ENCODE measurements at places on chromosomes 4 and X.

DNA sequence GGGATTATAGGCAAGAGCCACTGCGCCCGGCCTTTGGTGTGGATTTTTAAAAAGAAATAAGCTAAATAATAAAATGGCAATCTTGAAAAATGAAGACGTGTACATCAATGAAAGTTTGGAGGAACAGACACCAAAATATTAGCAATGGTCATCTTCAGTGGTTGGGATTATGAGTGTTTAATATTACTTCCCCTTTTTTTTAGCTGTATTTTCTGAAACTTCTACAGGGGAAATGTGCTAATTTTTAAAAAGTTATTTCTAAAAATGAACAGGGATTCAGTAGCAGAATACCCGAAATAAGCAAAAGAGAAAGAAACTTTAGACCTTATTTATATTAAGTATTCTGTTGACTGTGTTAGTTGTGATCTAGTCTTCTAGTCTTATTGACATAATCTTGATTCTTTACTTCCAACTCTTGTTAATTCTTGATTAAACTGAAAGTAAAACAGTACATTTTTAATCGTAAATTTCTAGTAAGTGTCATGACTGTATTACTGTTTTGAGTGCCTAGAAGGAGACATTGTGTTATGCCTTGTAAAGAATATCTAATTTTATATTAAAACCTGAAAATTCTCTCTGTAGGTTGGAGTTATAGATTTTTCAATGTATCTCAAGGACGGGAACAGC is 51.3 kb downstream of the RUFY3 start:
- no peak for DNase-seq

DNA sequence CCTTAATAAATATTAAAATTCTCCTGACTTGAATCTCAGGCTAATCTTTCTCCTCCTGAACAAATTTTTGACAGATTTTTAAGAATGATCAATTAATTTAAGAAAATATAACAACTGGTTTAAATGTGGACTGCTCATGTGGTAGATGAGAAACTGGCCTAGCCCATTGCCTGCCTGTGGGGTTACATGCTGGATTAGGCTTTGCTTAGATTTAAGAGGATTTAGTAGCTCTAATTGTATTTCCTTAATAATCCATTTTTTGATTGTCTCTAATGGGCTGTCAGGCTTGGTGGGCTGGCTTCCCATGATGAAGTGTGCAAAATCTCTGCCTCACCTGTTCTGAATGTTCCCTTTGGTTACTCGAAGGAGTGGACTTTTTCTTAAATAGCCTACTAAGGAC is 27.8 kb upstream of the LIMCH1 start:
- DNase-seq, result no peak

DNA sequence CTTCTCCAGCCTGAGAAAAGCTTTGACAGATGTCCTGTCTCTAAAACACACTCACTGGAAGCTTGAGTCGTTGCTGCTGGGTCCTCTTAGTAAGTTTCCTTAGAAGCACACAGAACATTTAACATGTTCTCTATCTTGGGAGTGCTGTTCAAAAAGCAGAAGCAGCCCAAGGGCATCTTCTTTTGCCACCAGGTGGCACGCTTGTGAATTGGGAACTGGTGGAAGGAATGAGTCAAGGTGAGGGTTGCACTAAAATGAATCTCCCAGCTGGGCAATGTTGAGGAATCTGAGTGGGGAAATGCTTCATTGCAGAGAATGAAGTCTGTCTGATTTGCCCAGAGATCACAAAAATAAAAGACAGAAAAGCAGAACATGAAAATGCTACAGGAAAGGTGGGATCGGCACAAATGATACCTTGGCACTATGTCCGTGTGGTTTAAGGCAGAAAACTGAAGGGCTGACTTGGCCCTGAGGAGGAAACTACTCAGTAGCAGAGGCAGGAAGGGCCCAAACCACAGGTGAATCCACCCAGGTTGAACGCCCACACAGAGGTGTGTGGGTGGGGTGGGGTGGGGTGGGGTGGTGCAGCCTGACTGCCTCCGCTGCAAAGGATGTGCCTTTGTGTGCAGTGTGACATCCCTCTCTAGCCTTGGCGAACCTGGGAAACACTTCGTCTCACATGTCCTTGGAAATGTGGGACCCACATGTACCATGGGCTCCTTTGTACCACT is 26.0 kb downstream of the KIT start:
- DNase-seq, result peak; percentile 32

DNA sequence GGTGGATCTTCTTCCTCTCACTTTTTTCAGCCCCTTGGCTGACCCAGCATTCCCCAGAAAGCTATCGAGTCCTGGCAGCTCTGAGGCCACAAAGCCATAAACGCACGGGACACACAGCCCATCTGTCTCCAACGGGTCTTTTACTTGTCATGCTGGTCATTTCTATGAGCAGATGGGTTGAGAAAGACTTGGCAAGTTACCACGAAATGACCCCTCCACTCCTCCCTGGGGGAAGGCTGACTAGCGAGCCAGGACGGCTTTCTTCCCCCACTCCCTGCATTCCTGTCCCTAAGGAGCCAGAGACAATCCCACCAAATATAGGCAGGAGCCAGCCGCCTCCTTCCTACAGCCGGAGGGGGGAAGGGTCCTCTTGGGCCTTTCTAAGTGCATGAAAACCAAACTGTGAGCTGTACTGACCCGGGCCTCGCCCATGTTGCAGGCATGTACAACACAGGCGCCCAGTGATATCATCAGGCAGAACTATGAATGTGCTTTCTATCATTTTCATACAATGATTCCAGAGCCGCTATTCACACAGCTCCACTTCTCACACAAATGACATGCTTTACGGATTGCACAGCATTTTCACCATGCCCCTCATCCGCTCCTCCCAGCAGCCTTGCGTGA is 28.6 kb downstream of the AFAP1 start:
- DNase-seq, result no peak

DNA sequence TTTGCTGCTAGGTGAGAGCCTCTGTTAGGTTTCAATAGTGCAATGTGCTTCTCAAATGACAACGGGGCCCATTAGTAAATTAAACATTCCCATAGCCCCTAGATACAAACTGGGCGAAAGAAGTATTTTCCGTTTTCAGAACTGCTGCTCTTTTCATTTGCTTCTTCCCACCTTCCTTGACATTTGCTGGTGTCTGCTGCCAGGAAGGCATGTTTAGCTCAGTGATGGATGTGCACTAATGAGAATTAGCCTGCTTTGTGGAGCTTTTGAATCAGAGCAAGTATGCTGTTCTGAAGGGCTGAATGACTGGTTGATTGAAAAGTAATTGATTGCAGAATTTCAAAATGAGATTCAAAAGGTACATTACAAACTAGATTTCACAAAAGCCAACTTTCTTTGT is 57.0 kb downstream of the SHROOM3 start:
- DNase-seq, result no peak

GRCh38 chrX:55867708-55868107 is 150.2 kb downstream of the RRAGB start:
- no peak for DNase-seq

- no peak for DNase-seq
Measured at GRCh38 chr4:6852582-6852981, 57.0 kb upstream of the TBC1D14 start.

DNA sequence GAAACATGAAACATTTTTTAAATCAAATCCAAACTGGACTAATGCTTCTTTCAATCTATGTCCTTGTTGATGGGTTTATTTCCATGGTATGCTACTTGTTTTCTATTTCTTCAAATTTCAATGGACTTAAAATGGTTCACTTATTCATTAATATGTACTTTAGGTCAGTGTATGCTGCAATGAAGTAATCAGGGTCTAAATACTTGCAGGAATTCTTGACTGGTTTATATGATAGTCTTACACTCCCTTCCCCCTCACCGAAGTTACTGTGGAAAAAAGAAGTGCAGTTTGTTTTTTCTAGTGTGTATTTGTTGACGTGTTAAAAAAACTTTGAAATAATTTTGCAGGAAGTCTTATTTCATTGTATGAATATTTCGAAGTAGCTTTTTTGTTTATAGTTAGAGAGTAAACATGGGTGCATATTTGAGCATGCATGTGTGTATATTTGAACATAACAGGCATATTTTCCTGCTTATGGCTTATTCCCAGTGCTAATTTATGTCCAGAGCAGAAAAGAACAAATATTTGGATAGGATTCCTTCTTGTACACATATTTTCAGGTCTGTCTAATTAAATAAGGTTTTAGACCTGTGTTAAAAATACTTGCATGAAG is 65.0 kb downstream of the LIMCH1 start:
- no peak for DNase-seq

GRCh38 chr4:3013323-3013722 is 50.0 kb downstream of the GRK4 start:
- DNase-seq, result no peak

DNA sequence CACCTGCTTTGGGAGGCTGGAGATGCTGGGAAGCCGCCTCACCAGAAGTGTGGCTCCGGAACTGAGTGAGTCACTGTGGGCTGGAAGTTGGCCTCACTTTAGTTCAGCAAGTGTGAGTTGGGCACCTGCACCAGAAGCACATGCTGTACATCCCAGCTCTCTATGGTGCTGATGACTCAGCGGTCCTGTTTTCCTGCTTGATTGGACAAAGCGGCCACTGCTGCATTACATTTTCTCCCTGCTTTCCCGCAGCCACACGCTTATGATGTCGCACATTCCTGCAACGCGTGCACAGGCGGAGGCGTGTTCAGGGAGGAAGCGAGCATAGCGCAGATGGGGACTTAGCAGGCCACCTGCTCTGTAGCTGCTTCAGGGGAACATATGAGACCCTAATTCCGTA is 26.7 kb upstream of the CLDN34 start:
- no peak for DNase-seq

- DNase-seq, result no peak
Measured at GRCh38 chr4:46258431-46258830, 131.5 kb downstream of the GABRA2 start.

DNA sequence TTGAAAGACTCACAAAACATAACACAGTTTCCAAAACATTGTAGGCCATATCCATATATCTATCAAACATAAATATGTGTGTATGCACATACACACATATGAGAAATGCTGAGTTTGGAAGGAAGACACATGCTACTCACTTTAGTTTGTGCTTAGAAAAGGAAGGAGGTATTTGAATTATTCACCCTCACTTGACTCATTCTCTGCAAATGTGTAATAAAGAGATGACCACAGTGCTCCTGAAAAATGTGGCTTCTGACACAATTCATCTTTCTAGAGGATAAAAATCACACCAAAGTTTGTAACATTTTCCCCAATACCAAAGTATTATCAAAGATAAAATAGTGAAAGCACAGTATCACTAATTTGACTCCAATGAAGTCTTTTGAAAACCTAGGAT is 950.1 kb downstream of the FAT4 start:
- no peak for DNase-seq

GRCh38 chrX:12970691-12971202 is 4.2 kb upstream of the TMSB4X start:
- DNase-seq, result peak; percentile 21

- no peak for DNase-seq
Measured at GRCh38 chr4:169268951-169269760, 1.6 kb downstream of the SH3RF1 start.

GRCh38 chr4:122604146-122604545 is 16.7 kb downstream of the IL21 start:
- DNase-seq, result no peak

GRCh38 chr4:99323756-99324155 is 2.6 kb upstream of the ADH1B start:
- DNase-seq, result no peak

DNA sequence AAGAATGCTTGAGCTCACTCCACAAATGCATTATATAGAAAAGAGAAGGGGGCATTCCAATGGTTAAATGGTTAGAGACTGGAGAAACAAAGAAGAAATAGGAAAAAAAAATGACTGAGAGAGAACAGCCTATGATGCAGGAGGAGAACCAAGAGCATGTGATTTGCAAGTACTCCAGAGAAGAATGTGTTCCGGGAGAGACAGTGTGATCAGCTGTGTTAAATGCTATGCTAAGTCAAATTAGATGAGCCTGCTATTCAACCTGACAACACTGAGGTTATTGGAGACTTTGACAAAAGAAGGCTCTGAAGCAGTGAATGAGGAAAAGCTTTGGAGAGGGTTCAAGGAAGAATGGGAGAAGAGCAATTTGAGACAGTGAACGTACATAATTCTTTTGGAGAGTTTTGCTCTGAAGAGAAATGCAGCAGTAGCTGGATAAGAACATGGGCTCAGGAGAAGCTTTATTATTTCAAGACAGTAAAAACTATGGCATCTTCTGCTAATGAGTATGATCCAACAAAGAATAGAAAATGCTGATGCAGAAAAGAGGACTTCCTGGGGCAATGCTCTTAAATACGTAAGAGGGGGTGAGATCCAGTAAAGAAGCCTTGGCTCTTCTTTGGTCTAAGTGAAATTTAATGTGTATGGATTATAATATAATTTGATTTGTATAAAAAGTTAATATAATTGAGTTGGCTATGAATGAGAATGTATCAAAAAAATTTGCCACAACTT is 66.3 kb downstream of the PPP3CA start:
- no peak for DNase-seq

DNA sequence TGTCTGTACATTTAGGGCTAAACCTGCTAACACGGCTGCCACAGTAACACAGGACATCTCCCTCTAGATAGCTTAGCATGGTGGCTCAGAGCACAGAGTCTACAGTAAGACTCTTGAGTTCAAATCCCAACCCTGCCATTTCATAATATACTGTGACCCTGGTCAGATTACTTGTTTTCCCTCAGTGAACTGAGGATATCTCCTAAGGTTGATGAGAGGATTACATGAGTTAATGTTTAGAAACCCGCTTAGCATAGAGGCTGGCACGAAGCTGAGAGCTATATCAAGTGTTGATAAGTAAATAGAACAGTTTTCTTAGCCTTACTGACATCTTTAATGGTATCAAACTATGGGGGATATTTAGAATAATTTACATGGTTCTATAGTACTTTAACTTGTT is 37.2 kb downstream of the CASP3 start:
- DNase-seq, result no peak

- DNase-seq, result peak; percentile 3
Measured at GRCh38 chr4:118351851-118352827, 664 bp downstream of the PRSS12 start.

Data from stimulated activated naive CD4-positive, alpha-beta T cell treated with Interleukin-2 at 50 U/mL for 16 hours (primary cell).